ENCODE measurements at places on chromosomes 4 and X. TPM values are rescaled to one million over a fixed set of nuclear protein-coding genes. Genes with fewer than 3 reads are reported as not detected.

DNA sequence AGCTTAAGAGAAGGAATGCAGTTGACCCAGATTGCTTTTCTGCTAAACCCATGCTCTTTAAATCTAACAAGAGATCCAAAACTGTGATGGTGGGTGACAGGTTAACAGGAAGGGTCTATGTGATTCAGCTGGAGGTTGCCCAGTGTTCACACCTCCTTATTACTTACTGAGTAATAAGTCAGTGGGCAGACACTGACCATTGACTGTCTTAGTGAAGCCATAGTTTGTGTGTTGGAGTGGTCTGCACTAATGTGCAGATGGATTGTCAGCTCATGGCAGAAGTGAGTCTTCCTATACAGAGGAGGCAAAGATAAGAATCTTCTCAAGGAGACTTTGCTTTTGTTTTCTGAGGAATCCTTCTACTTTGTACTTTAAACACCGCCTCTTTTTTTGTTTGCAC lies 15.2 kb upstream of the RUFY3 start:
- H3K36me3 ChIP-seq, result no peaks in the 10 kb centered on the region
- H3K4me1 ChIP-seq, result peaks cover 19% of the 10 kb centered on the region
- H3K27ac ChIP-seq, result peak overlapping the region; percentile 95
- no peak for DNase-seq
- peak overlapping the region; percentile 70 for H3K4me3 ChIP-seq

DNA sequence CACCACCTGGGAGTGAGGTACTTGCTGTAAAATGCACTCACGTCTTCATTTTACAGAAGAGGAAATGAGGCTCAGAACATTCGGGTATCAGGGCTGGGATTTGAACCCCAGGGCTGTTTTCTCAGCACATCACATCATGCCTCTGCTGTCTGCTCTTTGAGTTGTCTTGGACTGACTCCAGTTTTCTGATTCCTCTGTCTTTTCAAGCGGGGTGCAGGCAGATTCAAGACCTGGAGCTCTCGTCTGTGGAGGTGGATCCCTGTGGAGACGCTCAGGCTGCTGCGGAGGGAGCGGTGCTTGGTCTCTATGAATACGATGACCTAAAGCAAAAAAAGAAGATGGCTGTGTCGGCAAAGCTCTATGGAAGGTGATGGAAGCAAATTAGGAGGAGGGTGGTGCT lies 6.3 kb downstream of the LAP3 start:
- H3K27ac ChIP-seq, result no peak overlapping the region
- H3K36me3 ChIP-seq, result peaks cover 25% of the 10 kb centered on the region
- H3K4me1 ChIP-seq, result peaks cover 4% of the 10 kb centered on the region
- DNase-seq, result no peak
- H3K27me3 ChIP-seq, result no peaks in the 10 kb centered on the region
- H3K4me3 ChIP-seq, result no peak overlapping the region

DNA sequence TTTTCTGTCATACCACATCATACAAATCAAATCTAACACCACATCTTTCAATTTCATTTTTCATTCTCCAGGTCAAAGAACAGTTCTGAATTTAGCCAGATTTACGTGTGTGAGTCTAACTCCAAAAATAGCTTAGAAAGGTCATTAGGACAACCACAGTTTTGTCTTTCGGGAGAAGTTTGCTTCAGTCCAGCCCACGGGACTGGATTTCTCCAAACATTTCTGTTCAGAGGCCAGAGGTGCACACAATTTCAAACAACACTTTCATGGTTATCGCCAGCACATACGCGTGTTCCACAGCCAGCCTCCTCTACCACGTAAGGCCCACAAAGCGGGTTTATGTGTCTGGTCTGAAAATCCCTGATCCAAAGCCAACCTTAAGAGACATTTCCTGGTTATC lies 65.9 kb downstream of the VEGFC start:
- H3K36me3 ChIP-seq, result no peaks in the 10 kb centered on the region
- H3K27ac ChIP-seq, result no peak overlapping the region
- no peak overlapping the region for H3K4me3 ChIP-seq
- H3K4me1 ChIP-seq, result no peaks in the 10 kb centered on the region
- no peak for DNase-seq

- no peak overlapping the region for H3K4me3 ChIP-seq
- no peak for DNase-seq
- H3K27me3 ChIP-seq, result no peaks in the 10 kb centered on the region
- no peaks in the 10 kb centered on the region for H3K36me3 ChIP-seq
- no peak overlapping the region for H3K27ac ChIP-seq
These were observed 37.2 kb downstream of the CPLX1 start for GRCh38 chr4:788636-789297.

GRCh38 chr4:163672751-163673150 lies 178.3 kb downstream of the TMA16 start:
- H3K27me3 ChIP-seq, result no peaks in the 10 kb centered on the region
- no peak overlapping the region for H3K27ac ChIP-seq
- H3K36me3 ChIP-seq, result no peaks in the 10 kb centered on the region
- no peak for DNase-seq
- no peaks in the 10 kb centered on the region for H3K4me1 ChIP-seq
- no peak overlapping the region for H3K4me3 ChIP-seq

GRCh38 chr4:28106155-28106554 lies 1245.5 kb downstream of the STIM2 start:
- no peaks in the 10 kb centered on the region for H3K36me3 ChIP-seq
- no peak overlapping the region for H3K4me3 ChIP-seq
- no peak overlapping the region for H3K27ac ChIP-seq

- no peaks in the 10 kb centered on the region for H3K4me1 ChIP-seq
- H3K27ac ChIP-seq, result no peak overlapping the region
- H3K4me3 ChIP-seq, result no peak overlapping the region
These were observed 31.2 kb downstream of the ATXN3L start for GRCh38 chrX:13288671-13289070.

DNA sequence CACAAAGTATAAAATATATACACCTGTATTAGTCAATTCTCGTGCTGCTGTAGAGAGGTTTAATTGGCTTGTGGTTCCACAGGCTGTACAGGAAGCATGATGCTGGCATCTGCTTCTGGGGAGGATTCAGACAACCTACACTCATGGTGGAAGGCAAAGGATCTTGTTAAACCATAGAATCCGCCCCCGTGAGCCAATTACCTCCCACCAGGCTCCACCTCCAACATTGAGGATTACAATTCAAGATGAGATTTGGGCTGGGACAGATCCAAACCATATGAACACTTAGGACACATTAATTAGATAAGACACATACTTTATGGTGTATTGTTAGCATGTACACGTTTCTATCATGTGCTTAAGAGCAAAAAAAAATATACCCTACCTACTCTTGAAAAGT lies 22.1 kb upstream of the SORBS2 start:
- DNase-seq, result no peak
- no peak overlapping the region for H3K4me3 ChIP-seq
- H3K36me3 ChIP-seq, result no peaks in the 10 kb centered on the region
- peaks cover 13% of the 10 kb centered on the region for H3K4me1 ChIP-seq

GRCh38 chr4:15245006-15245530 lies 182.8 kb upstream of the C1QTNF7 start:
- H3K4me1 ChIP-seq, result no peaks in the 10 kb centered on the region
- H3K36me3 ChIP-seq, result no peaks in the 10 kb centered on the region
- no peak overlapping the region for H3K4me3 ChIP-seq
- DNase-seq, result no peak
- H3K27me3 ChIP-seq, result no peaks in the 10 kb centered on the region

GRCh38 chr4:15894921-15895916 lies 43.3 kb downstream of the FGFBP1 start:
- H3K36me3 ChIP-seq, result no peaks in the 10 kb centered on the region
- no peaks in the 10 kb centered on the region for H3K27me3 ChIP-seq
- no peak overlapping the region for H3K4me3 ChIP-seq

DNA sequence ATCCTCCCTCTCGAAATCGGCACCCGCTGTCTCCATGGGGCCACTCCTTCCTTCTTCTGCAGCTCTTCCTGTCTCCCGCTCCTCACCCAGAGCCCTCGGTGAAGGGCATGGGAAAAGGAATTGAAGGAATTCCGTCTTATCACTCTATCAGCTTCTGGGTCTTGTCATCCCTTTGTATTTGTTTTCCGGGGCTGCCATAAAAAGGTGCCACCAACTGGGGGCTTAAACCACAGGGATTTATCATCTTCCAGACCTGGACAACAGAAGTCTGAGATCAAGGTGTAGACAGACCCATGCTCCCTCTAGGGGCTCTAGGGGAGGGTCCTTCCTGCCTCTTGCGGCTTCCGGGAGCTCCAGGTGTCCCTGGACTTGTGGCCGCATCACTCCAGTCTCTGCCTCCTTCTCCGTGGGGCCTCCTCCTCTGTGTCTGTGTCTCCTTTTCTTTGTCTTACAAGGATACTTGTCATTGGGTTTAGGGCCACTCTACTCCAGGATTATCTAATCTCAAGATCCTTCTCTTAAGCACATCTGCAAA lies 24.0 kb downstream of the CD99 start:
- H3K27me3 ChIP-seq, result no peaks in the 10 kb centered on the region
- H3K4me1 ChIP-seq, result peaks cover 8% of the 10 kb centered on the region
- no peaks in the 10 kb centered on the region for H3K36me3 ChIP-seq

GRCh38 chr4:156583265-156583664 lies 388.3 kb downstream of the PDGFC start:
- no peak overlapping the region for H3K27ac ChIP-seq
- no peak for DNase-seq
- H3K36me3 ChIP-seq, result no peaks in the 10 kb centered on the region
- H3K27me3 ChIP-seq, result no peaks in the 10 kb centered on the region
- H3K4me1 ChIP-seq, result no peaks in the 10 kb centered on the region

GRCh38 chrX:41064018-41064417 lies 21.2 kb upstream of the USP9X start:
- DNase-seq, result no peak
- no peak overlapping the region for H3K4me3 ChIP-seq
- no peaks in the 10 kb centered on the region for H3K27me3 ChIP-seq
- H3K4me1 ChIP-seq, result peaks cover 4% of the 10 kb centered on the region
- H3K36me3 ChIP-seq, result no peaks in the 10 kb centered on the region
- no peak overlapping the region for H3K27ac ChIP-seq

GRCh38 chrX:10769696-10770619 lies 149.6 kb upstream of the MID1 start:
- no peak overlapping the region for H3K4me3 ChIP-seq
- DNase-seq, result no peak
- no peaks in the 10 kb centered on the region for H3K27me3 ChIP-seq
- no peaks in the 10 kb centered on the region for H3K36me3 ChIP-seq
- no peaks in the 10 kb centered on the region for H3K4me1 ChIP-seq

DNA sequence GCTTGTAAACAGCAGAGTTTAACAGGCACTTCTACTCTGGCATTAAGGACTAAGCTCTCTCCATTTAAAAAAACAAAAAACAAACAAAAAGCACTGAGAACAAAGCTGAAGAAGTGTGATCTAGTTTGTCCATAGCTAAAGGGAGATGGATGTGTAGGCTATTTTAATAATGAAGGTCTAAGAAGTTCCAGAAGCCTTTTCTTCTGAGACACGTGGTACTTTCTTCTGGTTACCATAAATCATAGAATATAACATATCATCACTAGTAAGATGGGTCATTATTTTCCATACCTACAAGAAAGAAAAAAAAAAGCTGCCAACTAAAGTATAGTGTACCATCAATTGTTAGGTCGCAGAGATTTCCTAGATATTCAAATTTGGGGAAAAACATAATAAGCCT lies 722 bp upstream of the NBDY start:
- H3K4me3 ChIP-seq, result peak overlapping the region; percentile 77
- DNase-seq, result no peak
- no peaks in the 10 kb centered on the region for H3K36me3 ChIP-seq
- H3K27ac ChIP-seq, result no peak overlapping the region

TMPRSS11D gene
- total RNA-seq, result not detected

UGT2B10 gene
- total RNA-seq, result 0.27 TPM

SH3RF1 gene
- total RNA-seq, result 59.5 TPM

POU4F2 gene
- total RNA-seq, result not detected

XG gene
- not detected for total RNA-seq

LUZP4 gene
- not detected for total RNA-seq

MAGEB16 gene
- not detected for total RNA-seq

SPON2 gene
- total RNA-seq, result 1.5 TPM
